ENCODE measurements at places on chromosomes 1 and 21.

GRCh38 chr1:109198043-109198695, 15.5 kb upstream of the SARS1 start:
- DNase-seq: peak; percentile 12

GRCh38 chr1:89866568-89866967, 45.7 kb downstream of the LRRC8D start:
- no peak for DNase-seq

- no peak for DNase-seq
These were observed 58.9 kb downstream of the POFUT2 start for GRCh38 chr21:45228656-45229240.

GRCh38 chr1:158732524-158732923, 12.0 kb upstream of the OR6K3 start:
- DNase-seq: no peak

GRCh38 chr1:197444755-197445154, 176.7 kb downstream of the CRB1 start:
- DNase-seq: no peak

DNA sequence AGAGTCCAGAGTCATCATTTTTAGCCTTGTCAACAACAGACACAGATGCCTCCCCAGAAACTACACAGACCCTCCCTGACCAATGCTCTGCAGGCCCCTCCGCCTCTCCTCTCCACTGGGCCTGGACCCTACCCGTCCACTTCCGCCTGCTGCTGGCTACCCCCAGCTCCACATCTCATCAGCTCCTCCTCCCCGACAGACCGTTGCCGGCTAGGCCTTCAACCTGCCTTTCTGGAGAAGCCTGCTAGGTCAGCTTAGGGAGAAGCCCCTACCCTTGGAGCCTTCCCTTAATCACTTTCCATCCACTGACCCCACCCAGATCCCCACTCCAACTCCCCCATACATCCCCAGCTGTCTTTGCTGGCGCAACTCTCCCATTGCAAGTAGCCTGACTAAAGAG, 1.4 kb downstream of the TRIM17 start:
- no peak for DNase-seq

DNA sequence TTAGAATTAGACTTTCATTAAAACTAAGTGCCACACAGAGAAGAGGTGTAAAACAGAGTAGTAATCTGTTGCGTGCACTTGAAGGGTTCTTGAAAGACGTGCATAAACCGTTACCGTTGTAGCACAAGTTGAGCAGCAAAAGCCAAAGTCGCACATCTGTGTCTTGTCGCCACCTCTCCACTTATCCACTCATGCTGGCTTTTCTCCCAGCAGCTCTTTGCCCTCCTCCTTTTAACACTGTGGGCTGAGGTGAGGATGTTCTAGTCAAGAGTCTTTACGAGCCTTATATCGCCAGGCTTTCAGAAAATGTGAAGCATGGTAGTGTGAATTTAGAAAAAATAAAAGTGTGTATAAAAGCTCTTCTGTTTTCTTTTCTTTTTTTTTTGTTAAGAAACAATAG, 48.0 kb downstream of the NR5A2 start:
- DNase-seq: no peak

- no peak for DNase-seq
These were observed 86.4 kb downstream of the FAM78B start for GRCh38 chr1:166080277-166080966.

DNA sequence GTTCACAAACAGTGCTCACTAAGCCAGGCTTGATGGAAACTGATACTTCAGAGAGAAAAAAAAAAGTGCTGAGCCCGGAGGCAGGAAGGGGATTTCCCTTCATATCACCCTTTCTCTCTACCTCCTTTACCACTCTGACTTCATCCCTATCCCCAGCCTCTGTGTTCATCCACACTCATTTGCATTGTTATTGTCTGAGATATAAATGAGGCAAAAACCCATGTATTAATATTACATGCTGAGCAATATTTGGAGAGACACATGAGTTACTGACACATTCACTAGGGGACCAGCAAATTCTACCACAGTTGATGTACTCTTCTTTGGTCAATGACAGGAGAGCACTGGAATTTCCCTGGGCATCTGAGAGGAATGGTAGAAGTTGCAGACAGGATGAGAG, 175.8 kb downstream of the TNFSF18 start:
- no peak for DNase-seq

DNA sequence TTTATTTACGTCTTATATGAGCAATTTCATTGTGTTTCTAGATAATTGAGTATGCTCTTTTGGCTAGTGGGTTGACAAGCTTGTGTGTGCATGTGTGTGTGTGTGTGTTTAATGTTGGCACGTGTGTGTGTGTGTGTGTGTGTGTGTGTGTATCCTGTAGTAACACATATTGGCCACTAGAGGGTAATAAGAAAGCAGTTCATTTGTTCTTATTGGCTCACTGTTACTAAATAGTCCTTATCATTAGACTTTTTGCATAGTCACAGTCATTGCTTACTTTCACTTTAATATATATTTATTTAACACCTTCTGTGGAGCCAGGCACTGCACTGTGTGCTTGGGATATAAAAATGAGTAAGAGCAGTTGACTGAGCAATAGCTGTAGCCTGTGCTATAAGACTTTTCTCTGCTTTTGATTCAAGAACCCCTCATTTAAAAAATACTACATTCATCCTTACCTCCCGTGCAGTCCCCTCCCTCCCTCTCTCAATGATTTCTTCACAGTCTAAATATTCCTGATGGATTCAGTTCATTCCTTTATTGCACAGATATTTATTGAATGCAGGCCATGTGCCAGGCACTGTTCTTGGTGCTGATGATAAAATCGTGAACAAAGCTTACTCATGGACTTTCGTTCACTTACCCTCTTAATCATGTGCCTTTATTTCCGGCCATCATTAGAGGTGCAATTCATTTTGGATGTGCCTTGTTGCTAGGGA, 96.7 kb downstream of the DYRK1A start:
- no peak for DNase-seq

GRCh38 chr1:234926559-234927311, 201.9 kb downstream of the TOMM20 start:
- DNase-seq: no peak

GRCh38 chr1:84339503-84339902, 38.0 kb downstream of the SAMD13 start:
- no peak for DNase-seq

DNA sequence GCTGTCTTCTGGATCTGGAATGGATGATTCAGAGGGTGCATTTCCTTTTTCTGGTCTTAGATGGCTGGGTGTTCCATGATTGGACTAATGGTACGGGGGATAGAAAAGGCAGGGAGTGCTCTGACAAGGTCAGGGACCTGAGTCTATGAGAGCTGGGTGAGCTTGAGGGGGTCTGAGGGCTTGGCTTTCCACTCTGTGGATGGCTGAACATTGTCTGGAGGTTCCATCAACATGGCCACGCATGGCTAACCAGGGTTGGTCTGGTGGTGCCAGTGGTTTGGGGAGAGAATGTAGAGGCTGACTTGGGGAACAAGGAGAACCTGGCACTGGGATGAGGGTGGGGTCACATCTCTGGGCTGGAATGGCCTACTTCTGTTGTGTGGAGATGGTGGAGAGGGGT, 41.5 kb upstream of the TSPAN2 start:
- DNase-seq: no peak

DNA sequence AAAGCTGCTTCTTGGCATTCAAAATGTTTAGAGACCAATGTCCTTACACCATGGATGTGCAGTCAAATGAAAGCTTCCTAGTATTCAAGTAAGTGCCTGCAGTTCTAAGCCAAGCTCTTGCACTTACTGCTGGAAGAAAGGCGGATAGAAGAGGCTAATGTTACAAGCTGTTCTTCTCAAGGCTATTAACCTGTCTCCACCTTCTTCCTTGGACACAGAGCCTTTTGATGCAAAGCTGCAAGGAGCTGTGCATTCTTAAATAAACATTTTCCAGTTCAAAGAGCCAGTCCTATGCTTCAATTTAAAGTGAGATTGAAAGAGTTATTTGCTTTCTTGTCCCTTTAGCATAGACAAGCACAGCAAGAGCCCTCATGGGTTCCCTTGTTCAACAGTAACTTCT, 167.9 kb upstream of the RUNX1 start:
- no peak for DNase-seq
